Skin of body (tissue), 3 donors: ENCODE measurements at places on chromosomes 5 and 9.

GRCh38 chr9:29144476-29144875, 1571.2 kb upstream of the C9orf72 start:
- no peak for DNase-seq

GRCh38 chr5:34655354-34655991, 655 bp upstream of the RAI14 start:
- DNase-seq: peak; percentile 89

DNA sequence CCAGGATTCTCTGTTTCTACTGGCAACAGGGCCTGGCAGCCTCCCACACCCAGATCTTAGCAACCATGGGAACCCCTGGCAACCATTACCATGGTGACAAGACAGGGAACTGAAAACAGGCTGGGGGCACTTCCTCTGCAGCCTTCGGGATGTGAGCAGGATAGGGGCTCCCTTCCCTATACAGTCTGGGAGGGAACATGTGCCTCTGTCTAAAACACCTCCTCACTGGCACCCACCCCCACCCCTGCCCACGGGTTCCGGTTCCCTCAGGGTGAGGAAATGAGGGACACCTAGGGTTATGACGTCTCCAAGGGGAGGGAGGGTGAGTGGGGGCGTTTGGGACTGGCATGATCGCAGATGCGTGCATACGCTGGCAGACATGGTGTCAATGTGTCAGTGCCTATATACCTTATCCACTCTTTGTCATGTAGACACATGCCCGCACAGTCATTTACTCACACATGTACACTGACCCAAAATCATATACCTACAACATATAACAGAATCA, 3.0 kb upstream of the DNAJB5 start:
- no peak for DNase-seq

DNA sequence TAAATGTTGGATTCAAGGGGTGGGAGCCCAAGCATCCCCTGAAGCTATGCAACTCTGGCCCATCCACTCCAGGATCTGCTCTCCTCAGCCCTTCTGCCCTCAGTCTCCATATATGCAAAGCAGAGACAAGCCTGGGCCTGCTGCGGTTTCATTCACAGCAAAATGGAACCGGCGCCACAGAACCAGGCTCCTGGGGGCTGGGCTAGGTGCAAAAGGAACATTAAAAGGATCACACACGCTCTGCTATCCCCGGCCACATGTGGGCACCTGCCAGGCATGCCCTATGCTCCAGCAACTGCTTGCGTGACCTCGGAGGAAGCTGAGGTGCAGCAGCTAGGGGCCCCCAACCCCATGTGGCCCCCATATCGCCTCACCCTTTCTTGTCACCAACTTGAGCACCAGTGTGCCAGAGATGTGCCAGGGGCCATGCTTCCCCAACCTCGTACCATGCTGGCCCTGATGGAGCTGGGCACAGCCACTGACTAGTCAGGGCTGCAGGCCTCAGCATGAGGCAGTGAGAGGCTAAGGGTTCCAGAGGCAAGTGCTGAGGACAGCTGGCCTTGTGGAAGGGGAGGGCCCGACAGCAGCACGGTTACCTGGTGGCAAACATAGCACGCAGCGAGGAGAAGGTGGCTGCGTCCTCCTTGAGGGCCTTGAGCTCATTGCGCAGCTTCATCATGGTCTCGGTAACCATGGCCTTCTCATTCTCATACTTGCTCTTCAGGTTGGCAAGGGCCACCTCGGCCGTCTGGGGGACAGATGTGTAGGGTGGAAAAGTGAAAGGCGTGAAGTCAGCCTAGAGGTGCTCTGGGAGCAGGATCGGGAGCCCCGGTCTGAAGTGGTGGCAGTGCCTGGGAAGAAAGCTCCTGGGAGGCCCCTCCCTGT, 47.2 kb downstream of the BICD2 start:
- DNase-seq: no peak

DNA sequence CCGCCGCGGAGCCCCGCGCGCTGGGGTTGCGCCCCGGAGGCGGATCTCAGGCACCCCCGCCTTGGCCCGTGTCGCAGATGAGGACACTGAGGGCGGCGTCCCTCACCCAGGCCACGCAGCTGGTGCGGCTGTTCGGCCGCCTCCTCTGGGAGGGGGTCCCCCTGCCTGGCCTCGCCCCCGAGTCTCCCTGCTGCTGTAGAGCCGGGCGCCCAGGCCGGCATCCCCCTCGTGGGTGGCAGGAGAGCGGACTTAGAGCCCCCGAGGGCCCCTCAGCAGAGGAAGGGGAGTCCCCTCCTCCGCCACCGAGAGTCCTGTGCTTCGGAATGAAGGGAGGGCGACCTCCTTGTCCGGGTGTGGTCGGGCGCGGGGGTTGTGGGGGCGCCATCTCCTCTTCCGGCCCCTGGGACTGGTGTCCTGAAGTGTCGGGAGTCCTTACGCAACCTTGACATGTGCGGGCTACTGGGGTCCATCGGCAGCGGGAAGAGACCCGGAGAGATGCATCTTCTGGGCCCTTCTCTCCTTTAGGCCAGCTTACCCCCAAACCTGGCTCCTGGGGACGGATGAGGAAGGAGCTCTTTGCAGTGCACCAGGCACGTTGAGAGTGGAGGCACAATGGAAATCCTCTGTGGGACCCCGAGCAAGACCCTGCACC, 11.7 kb upstream of the EXOSC2 start:
- DNase-seq: no peak

DNA sequence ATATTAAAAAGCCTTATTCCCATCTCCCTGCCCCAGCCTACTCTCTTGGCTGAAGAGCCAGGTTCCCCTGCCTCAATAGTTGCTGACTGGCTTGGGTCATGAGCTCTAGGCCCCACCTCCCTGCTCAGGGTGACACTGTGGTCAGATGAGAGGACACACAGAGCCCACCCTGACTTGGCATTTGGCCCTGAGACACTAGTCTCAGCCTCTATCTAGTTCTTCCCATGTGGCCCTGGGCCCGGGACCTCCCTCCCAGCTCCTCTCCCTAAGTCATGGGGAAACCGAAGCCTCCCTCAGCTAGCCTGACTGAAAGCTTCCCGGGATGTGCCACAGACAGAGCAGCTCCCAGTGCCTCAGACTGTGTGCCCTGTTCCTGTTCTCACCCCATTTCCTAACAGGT, 5.8 kb upstream of the MYOZ3 start:
- no peak for DNase-seq

GRCh38 chr5:176851871-176852658, 41.7 kb downstream of the UNC5A start:
- DNase-seq: no peak

GRCh38 chr5:56734091-56734694, 81.2 kb upstream of the MAP3K1 start:
- no peak for DNase-seq

DNA sequence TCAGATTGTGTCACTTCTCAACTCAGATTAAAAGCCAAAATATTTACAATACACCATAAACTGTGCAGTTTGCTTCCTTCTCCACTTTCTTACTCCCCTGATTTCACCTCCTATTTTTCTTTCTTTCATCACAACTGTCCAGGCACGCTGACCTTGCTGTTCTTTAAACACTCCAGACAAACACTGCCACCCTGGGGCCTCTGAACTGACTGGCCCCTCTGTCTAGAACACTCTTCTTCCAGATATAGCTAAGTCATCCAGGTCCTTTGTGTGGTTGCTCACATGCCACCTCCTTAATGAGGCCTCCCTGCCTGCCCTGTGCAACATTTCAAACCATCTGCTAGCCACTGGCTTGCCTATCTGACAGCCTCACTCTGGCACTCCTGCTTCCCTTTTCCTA, 46.6 kb downstream of the ATG10 start:
- DNase-seq: no peak

GRCh38 chr5:154309805-154310204, 119.3 kb downstream of the GALNT10 start:
- DNase-seq: no peak

DNA sequence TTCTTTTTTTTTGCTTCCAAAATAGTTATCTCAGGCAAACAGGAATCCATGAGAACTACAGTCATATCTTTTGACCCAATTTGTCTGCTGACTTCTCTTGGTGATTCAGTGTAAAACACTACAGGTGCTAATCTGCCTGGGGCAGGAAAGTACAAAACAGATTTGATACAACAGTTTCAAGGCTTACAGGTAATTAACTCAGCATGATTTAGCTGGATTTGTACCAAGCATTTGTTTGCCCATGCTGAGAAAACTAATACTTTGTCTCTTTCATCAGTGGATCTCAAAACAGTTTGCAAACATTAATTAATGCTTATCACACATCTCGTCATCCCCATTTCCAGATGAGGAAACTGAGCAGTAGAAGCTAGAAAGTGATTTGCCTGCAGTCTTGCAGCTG, 312.5 kb upstream of the SEMA6A start:
- no peak for DNase-seq

DNA sequence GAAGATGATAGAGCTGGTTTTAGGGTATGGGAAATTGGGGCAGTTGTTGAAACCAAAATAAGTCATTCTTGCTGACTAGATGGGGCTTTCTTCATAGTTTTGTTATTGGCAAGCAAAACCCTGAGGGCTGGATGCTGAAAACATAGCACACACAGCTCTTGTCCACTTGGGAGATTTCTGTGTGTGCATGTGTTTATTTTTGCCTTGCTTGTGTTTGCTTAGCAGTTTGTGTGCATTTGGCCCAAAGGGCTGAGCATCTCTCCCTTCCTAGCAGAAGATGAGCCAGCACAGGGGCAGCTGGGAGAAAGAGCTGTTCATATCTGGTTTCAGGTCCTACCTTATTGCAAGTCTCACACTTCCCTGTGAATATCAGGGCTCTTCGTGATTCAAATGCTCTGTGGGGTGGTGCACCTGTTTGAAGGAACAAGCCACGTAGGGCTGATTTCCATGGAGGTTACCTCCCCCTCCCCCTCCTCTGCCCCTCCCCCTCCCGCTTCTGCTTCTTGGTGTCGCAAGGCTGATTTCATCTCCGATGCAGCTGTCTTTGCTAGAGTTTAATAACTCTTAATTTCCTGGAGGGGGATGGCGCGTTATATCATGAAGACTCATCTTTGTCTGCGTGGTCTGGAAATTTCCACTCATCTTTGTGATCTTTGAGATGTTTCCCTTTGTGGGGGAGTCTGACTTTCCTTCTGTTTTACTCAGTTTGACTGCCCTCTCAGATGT, 296.5 kb downstream of the ARHGAP26 start:
- DNase-seq: peak; percentile 64

GRCh38 chr9:122133263-122133983, 26.2 kb downstream of the NDUFA8 start:
- no peak for DNase-seq

DNA sequence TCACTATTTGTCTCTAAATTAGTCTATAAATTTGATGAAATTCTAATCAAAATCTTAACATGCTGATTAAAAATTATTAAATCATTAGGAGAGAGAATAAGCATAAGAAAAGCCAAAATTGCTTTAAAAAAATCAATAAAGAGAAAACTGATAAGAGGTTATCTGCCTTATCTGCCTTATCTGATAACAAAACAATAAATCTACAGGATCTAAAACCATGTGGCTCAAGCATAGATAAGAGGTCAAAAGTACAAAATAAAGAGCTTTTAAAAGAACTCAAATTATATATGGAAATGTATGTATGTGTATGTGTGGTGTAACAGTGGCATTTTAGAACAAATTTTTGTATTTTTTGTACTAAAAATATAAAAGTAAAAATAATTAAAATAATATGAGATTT, 18.6 kb downstream of the TRIM14 start:
- no peak for DNase-seq

DNA sequence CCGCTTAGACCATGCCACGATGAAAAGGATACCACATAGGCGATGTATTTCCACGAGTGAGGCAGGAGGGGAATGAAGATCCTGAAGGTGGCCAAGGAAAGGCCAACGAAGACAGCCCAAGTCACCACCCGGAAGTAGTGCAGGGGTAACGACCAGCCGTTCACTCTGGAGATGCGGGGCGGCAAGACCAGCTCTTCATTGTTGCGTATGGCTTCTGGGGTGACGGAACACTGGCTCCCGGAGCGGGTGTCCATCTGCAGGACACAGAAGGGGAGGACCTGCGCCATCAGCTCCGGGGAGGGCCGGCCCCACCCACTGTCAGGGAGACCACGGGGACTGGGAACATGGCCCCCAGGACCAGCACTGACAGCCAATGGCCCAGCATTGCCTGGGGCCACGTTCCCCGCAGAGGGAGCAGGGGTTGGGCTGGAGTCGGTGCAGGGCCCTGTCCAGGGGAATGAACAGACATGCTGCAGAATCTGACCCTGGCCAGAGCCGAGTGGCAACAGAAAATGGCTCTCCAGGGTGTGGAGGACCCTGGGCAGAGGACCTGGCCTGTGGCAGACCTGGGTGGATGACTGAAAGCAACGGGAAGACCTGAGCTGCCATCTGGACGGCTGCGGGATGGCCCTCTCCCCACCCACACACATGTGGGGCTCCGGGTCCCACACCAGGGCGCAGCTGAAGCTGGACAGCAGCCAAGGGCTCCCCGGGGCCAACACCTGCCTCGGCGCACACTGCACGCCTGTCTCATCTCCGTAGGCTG, 17.7 kb downstream of the ZDHHC11B start:
- no peak for DNase-seq

DNA sequence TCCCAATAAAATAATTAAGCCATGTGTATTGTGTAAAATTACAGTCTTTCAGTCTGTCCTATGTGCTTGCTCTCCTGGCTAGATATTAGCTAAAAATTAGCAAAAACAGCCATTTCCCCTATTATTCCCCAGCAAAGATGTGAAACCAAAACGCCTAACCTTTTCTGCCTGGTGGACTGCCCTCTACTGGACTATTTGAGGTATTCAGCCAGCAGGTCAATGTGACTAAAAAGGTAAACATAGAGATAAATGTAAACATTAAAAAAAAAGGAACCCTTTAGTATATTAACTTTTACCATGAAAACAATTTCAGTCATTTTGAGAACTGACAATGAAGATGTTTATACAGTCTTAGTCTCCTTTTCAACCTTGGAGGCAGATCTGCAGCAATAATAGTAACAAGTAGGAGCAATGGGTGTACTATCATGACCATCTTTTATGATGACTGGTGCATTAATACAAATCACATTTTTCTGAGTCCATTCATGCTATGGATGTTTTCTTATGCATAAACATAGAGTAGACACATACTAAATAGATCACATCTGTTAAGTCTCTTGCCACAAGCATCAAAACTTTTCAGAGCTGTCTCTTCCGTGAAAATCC, 10.1 kb downstream of the ATG12 start:
- DNase-seq: peak; percentile 7

- DNase-seq: no peak
Measured at GRCh38 chr9:106387965-106388364, 475.0 kb upstream of the ZNF462 start.

GRCh38 chr5:172630986-172631385, 10.1 kb upstream of the NEURL1B start:
- no peak for DNase-seq

- DNase-seq: no peak
Measured at GRCh38 chr5:61765471-61765870, 433.4 kb downstream of the ZSWIM6 start.

GRCh38 chr5:155906046-155906445, 420.9 kb upstream of the SGCD start:
- no peak for DNase-seq

DNA sequence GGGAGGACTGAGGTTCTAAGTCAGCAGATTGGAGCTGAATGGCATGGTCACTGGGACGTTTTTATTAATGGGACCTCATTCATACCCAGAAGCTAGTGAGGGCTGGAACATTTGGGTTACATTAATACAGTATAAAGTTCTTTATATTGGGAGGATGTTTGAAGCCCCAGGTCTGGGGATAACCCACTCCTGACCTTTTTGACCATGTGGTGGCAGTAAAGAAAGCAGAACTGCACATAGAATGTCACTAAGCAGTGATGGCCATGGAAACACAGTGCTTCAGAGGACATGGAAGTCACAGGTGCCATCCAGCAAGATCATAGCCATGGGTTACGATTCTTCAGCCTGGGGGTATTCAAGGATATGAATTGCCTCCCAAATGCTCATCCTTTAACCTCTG, 176.0 kb downstream of the ATP10B start:
- no peak for DNase-seq
